GDM1 (cell line): ENCODE measurements at places on chromosomes 6 and 20.
A peak's percentile ranks its signal among the peaks of the same experiment; 100 is the strongest.

DNA sequence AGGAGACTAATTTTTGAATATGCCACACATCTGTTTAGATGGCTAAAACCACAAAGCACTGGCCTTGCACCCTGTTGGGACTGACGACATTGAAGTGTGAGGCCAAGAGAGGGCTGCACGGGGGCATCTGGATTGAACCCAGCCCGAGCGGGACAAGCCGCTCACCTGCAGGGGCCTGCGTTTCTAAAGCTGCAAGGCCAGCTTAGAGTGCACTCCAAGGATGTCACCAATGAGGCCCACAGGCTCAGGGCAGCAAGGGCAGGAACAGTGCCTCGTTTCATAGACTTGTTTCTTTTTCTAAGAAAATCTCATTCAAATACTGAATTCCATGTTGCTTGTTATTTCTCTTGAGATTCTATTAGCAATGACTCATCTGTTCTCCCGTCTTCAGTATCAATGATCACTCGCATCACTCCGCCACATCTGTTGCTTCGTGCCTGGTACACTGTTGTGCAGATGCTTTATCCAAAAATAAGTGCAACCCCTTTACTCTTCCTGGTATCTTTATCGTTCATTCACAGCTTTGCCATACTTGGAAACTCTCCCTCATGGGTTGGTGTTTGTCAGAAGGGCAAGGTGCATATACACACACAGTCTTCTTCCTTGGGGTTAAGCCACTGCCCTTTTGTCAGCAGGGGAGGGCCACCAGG is 120.1 kb downstream of the IRF4 start:
- DNase-seq: no peak

GRCh38 chr6:158762787-158763433 is 56.3 kb downstream of the EZR start:
- DNase-seq: no peak

DNA sequence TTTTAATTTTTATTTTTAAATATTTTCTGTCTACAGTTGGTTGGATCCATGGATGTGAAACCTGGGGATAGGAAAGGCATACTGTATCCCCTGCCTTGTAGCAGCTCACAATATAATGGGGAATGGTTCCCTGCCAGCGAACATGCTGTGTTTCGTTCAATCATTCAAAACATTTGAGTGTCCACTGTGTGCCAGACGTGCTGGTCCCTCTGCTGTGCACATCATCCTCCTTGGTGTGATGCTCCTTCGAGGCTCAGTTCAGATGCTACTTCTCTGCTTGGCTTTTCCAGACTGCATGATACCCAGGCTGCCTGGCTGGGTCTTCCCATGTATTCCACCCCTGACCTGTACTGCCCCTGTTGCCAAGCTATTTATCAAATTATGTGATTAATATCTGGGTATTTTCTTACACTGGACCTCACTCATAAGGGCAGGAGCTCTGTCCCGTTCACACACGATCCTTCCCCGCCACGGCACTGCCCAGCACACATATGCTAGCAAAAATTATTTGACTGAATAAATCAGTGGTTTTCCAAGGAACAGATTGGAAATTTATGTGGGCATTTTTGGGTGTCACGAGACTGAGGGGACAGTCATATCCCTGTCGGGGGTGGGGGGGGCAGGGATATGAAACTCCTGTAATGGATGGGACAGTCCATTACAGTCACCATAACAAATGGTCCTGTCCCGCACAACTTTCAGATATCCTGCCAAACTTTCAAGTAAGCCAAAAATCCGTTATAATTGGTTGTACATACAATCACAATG is 4.9 kb downstream of the SDCBP2 start:
- DNase-seq: no peak

DNA sequence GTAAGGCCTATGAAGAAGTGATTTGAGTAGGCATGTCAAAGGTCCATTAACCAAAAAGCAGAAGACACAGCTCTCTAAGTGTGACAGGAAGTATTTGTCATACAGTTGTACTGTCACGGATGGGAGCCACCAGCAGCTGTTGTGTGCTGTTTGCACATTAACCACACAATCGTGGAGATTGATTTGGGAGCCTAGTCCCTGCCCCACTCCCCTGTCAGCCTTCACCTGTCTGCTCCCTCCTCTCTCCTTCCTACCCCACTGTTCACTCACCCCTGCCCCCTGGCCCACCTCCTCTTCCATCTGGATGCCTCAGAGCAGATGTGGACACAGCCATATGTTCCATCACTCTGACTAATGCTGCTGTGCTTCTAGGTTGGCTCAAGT is 124.7 kb upstream of the SPACA1 start:
- no peak for DNase-seq

- DNase-seq: no peak
Observed at GRCh38 chr20:57589728-57590484, 29.0 kb downstream of the PCK1 start.

DNA sequence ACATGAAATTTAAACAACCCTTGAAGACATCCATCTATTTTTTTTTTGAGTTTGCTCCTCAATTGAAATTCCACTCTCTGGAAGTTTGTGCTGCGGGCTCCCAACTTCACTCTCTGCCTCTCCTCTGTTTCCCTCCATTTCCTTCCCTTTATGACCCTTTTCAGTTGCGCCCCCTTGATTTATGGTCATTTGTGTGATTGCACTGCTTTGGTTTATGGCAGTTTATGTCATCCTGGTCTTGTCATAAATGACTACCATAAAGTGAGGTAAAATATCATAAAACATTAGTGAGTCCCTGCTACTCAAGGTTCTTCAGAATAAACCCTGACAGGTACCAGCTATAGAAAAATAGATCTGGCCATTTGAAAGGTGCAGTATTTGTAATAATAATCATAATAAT is 348.3 kb upstream of the ZFP64 start:
- no peak for DNase-seq

GRCh38 chr6:81253821-81254220 is 498.7 kb downstream of the TENT5A start:
- DNase-seq: no peak

DNA sequence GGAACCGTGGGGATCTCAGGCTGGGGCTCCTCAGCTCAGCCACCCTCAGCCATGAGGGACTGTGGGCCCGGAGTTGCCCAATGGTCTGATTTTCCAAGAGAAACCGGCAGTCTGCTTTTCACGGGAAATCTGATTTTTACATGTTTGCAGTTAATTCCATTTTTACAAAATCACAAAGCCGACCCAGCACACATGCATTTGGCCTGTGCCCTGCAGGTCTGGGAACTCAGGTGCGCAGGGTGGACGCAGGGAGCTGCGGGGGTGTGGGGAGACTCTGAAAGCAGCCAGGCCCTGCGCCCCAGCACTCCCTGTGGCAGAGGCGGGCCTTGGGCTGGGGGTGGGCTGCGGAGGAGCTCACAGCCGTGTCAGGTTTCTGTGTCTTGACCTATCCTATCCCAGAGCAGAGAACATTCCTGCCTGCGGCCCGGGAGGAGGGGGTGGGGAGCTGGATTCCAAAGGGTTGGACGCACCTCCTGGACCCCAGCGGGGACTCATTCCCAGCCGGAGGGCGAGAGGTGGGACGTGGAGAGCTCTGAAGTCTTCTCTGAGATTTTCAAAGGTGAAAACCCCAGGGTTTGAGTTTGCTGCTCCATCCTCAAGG is 60.6 kb downstream of the ADNP start:
- no peak for DNase-seq

DNA sequence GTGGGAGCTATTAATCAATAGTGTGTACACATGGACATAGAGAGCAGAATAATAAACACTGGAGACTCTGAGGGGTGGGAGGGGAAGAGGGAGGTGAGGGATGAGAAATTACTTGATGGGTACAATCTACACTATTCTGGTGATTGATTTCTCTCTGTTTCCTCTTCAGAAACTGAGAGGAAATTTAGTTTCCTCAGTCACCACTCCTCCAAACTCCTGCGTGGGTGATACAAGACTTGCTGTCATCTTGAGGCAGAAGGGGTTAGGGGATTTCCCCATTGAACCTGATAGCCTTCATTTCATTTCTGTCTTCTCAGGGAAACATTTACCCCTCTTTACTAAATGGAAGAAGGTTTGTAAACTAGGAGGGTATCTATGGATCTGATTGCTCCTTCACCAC is 84.3 kb upstream of the ESR1 start:
- no peak for DNase-seq

GRCh38 chr6:69917834-69918233 is 51.5 kb downstream of the COL19A1 start:
- no peak for DNase-seq

DNA sequence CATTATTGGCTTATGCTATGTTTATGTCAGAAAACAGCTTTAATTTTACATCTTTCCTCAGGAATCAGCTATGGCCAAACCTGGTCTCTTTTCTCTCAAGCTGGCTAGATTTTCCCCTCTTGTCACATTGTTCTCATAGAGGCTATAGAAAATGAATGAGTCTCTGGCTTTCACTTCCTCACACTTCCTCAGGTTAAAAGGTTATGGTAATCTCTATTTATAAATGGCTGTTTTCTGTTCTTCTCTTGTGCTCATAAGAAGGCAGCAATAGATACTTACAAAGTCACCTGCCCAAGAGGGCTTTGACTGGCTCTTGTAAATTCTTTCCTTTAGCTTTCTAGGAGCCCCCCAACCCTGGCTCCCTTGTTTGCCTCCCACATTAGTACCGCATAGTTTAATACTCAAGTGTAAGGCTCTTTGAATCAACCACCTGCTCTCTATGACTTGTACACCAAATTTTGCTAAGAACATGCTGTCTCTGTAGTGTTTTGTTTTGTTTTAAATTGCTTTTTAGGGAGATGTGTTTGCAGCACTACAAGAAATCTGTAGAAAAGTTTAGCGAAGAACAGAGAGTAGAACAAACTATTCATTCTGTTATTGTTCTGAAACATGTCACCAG is 897.4 kb upstream of the CITED2 start:
- no peak for DNase-seq

- DNase-seq: no peak
Observed at GRCh38 chr6:75609639-75610590, 8.2 kb downstream of the SENP6 start.

DNA sequence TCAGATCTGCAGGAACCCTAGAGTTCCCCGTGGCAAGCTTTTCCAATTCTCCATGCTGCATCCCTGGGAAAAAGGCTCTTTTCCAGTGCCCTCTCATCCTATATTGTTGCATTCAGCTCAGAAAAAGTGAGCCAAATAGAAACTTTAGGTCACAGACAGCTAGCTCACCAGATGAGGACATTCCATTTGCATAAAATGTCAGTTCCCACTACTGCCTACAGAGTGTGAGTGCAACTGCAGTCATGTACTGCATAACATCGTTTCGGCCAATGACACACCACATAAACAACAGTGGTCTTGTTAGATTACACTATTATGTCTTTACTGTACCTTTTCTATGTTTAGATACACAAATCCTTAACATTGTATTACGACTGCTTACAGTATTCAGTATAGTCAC is 8.6 kb downstream of the HS3ST5 start:
- DNase-seq: no peak

- DNase-seq: no peak
Observed at GRCh38 chr6:88365656-88366055, 199.5 kb upstream of the CNR1 start.

DNA sequence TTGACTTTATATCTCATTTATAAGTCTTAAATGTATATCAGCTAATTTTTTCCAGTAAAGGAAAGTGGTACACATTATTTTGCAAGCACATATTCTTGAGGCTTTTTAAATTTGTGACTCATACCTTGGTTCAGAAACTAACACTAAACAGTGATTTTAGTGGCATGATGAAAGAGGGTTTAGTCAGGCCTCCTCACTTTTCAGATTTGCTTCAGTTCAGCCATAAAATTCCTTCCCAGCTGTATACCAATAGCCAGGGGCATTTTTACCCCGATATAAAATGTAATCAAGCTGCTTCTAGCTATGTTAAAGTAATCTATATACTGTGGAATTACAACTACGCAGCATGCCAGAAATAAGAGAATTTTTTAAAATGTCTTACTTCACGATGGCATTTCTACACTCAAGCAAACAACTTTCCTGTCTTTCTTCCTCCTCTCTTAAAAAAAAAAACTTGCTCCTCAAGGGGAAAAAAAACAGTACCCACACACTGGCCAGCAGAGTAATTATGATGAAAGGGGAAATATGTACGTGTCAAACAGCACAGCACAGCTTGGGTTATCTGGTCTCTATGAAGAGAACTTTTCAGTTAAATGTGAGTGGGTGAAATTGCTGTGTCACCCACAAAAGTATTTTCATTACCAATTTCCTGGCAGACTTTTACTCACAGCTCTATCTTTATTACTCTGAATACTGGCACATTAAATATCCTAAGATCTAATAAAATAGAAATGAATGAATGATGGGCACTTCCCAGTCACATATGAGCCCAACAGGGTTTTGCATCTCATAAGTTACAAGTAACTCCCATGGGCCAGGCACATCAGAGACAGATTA is 244.8 kb upstream of the TENT5A start:
- DNase-seq: no peak

GRCh38 chr6:40912158-40912946 is 126.7 kb downstream of the UNC5CL start:
- DNase-seq: peak; percentile 6

DNA sequence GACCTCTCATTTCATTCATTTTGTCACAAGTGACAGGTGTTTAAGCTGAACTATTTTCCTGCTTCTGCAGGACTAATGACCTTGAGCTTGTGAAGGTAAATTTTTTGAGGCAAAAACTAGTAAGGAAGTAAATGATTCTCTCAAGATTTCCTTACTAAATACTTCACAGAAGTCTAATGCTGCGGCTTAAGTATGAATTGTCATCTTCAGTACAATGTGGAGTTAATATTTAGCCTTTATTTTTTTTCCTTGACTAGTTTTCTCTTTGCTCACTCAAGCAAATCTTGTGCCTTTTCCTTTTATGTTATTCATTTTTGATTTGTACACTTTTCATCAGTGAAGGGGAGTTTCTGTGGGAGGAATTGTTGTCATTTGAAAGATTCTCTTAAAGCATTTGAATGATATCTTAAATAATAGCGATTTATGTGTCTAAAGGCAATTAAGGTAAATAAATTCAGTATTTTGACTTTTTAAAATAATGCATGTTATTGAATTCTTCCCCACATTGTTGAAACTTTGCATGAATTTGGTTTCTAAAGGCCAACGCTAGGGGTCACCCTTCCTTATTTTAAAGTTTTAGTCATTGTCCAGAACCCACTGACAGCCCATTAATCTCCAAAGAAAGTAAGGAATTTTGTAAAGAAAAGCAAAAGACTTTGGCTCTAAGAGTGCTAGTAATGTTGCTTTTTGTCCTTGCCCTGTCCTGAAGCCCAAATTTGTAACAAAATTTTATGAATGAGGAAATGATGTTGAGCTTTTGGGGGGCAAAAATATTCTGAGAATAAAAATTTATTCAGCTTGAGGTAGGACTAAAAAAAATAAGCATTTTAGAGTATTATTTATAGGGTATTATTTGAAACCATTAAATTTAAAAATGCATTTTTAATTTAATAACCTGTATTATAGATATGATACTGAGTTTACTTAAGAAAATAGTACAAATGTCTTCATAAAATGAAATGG is 157.4 kb upstream of the LAMA2 start:
- DNase-seq: no peak

- peak; percentile 59 for DNase-seq
Observed at GRCh38 chr6:32668226-32668747, 1.8 kb upstream of the HLA-DQB1 start.
